ENCODE measurements at places on chromosomes 5 and 9.

DNA sequence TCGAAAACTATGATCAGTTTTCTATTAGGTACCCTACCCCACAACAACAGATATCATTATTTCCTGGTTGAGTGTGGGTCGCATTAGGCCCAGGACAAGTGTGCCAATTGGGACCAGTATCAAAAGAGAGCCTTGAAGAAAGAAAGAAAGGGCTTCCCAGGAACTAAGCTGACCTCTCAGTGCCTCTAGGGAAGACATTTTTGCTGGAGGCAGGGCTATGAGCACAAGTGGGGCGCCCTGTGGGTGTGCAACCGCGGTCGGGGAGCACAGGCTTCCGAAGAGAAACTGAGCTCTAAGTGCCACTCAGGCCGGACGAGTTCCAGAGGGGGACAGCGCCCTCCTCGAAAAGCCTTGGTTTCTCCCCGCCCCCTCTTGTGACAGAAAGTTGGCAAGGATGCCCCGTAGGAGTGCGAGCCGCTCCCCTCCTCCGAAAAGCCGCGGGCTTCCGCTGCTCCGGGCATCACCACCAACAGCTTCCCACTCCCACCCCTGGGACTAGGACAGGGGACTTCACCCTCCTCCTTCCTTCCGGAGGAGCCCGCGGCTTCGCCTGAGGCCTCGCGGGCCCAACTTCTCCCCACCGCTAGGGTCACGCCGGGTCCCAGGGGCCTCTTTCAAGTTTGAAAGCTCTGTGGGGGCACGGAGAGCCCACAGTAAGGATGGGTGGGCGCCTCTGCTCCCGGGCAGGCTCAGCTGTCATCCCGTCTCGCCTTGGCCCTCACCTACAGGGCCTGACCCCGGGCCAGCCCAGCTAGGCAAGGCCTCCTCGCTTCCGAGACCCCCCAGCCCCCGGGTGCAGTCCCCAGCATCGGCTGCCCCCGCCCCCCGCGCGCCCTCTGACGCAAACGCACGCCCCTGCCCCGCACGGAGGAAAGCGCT, 2.0 kb downstream of the NR2F1-AS1 start:
- DNase-seq = no peak

GRCh38 chr9:100167915-100168654, 69.0 kb downstream of the INVS start:
- no peak for DNase-seq

DNA sequence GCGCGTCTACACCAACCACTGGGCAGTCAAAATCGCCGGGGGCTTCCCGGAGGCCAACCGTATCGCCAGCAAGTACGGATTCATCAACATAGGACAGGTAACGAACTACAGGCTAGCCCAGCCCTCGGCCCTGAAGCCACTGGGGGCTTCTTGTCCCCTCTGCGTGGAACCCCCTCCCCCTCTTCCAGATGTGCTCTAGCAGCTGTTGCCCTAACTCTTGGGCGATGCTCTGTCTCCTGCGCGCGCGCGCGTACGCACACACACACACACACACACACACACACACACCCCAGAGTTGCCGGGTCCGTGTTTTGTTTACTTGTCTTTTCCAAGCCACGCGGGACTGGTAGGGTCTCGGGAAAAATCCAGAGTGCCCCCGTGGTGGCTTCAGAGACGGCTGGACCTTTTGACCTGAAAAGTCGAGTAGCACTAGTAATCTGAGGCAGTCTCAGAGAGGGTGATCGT, 836 bp downstream of the PCSK5 start:
- no peak for DNase-seq

- DNase-seq = no peak
Measured at GRCh38 chr9:34426347-34427074, 31.9 kb downstream of the FAM219A start.

DNA sequence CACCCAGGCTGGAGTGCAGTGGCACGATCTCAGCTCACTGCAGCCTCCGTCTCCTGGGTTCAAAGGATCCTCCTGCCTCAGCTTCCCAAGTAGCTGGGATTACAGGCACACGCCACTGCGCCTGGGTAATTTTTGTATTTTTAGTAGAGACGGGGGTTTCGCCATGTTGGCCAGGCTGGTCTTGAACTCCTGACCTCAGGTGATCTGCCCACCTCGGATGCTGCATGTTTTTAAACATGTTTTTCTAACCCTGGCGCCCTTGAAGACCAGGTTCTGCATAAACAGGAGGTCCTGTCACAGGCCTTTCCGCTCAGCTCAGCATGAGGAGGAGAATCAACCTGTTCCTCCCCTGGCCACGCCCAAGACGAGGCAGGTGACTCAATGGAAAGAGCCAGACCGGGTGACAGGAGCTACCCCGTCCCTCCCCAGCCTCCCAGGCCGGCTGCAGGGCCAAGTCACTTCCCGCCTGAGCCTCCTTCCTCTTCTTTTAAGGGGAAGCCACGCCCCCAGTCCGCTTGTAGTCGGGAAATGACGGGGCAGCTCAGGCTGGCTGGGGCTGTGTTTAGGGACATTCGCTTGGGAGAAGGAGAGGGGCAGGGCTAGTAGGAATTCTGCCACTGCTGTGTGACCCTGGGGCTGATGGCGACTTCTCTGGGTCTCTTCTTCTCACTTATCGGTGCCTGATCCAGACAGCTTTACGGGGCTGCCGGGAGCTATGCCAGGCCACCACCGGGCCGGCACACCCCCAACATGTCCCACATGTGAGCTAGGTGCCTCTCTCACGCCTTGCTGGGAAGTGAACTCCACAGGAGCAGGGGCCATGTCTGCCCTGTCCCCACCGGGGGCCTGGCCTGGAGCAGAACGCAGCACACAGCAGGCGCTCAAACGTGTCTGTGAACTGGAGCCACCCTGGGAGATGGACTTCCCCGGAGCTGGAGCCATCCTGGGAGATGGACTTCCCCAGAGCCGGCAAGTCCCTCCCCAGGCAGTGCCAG, 6.1 kb downstream of the NOTCH1 start:
- DNase-seq = no peak

- DNase-seq = no peak
Measured at GRCh38 chr5:180598797-180599589, 7.7 kb upstream of the SCGB3A1 start.

GRCh38 chr5:156800929-156801328, 49.2 kb upstream of the PPP1R2B start:
- no peak for DNase-seq

GRCh38 chr9:18492612-18493011, 18.7 kb downstream of the ADAMTSL1 start:
- DNase-seq = no peak

- DNase-seq = no peak
Measured at GRCh38 chr5:95727764-95728191, 3.4 kb upstream of the RHOBTB3 start.

- DNase-seq = no peak
Measured at GRCh38 chr5:96125231-96125891, 163.7 kb upstream of the ELL2 start.

GRCh38 chr5:124740991-124741583, 5.4 kb downstream of the ZNF608 start:
- DNase-seq = no peak

DNA sequence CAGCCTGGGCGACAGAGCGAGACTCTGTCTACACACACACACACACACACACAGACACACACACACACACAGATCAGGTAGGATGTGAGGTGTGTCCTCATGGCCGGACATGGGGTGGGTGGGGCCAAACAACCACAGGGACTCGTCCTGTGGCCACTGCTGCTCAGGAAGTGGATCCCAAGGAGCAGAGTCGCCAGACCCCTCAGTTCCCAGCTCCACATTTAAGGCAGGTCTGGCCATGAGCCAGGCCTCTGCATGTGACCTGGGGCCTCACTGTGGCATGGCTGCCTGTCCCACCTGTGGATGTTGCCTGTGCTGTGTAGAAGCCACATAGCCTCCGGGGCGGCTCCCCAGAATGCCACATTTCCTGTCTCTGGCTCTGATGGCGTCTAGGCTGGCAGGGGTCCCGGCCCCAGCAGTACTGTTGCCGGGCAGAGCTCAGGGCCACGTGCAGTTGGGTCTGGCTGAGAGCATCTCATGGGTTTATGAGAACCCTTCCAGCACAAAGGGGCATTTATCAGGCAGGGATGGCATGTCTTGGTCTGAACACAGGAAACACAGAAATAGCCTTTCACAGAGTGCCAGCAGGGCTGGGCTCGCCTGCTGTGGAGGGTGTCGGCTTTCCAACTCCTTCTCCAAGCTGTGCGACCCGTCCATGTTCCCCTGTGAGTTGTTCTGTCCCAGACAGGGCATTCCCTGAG, 9.9 kb upstream of the NINJ1 start:
- DNase-seq = no peak

DNA sequence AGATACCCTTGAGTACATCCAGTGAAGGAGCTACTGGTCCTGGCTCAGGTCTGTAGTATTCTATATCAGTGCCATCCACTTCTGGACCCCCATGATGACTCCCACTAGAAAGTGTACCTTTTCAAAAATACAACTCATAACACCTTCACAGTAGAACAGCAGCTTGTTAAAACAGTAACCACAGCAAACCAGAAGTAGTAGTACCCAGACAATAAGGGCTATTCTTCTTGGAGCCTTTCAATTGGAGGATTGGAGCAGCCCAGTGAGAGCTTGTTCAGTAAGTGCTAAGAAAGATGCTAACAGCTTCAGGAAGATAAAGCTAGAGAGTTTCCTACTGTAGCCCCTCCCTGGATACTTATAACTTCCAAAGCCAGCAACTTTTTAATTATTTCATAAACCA, 10.1 kb downstream of the ARL14EPL start:
- no peak for DNase-seq

DNA sequence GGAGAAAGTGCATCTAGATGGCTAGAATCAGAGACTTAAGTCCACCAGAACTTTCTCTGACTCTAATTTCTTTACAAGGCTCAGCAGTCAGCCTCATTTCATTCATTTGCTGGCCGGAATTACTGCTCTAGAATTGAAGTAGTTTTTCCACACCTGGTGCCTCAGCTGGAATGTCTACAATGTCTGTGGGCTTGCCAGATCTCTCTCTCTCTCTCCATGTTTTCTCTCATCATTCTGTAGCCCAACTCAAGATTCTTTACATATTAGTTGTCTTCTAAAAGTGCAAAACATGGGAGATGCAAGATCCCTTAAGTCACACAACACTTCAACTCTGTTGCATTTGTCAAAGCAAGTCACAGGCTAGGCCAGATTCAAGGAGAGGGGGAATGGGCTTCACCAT, 103.9 kb upstream of the TAF11L2 start:
- no peak for DNase-seq

DNA sequence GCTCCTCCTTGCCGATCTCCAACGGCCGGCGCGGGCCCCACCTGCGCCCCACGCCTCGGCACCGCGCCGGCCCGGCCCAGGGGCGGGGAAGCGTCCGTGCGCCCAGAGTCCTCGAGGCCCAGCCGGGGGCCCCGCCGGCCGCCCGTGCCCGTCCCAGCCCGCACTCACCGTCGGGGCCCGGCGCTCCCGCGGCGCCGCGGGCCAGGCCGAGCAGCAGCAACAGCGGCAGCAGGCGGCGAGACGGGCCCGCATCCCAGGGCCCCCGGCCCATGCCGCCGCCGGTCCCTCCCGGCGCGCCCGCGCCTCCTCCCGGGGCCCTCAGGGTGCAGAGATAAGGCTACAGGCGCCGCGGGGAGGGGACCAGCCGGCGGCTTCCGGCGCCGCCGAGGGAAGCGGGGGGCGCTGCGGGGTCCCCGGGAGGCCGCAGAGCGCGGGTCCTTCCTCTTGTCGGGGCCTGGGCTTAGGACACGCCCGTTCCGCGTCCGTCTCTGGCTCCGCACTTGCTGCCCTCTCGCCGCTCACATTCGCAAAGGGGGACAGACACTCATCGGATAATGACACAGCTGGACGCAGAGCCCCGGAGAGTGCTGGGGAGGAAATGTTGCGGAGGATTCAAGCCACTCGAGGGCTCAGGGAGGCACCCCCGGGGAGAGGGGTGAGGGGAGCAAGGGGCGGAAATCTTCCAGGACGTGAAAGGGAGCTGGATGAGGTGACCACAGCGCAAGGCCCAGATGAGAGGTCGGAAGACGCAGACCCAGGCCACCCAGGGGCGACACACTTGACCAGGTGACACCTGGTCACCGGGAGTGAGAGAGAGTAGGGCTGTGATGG, at the start of gene SUSD1:
Gene SUSD1 (minus strand): TSS at position 333 of the 831 bp plus-strand sequence. CDS start 62 bp downstream, at position 271.
- DNase-seq = no peak

DNA sequence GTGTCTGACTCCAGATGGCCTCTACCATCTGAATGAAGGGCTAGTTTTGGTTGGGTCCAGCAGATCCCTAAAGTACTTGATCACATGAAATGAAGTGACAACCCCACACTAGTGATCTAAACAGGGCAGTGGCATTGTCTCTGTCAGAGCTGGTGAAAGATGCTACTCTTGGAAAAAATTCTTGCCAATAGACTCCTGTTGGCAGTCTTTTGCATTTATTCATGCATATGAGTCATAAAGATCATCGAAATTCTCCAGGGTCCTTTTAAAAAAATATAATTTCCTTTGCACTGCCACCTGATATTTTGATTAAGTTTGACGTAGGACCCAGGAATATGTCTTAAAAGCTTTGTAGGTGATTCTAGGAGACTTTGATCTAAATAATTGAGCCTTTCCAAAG, 135.1 kb upstream of the ELL2 start:
- no peak for DNase-seq

- DNase-seq = no peak
Measured at GRCh38 chr9:13716601-13717321, 437.3 kb upstream of the MPDZ start.

- DNase-seq = no peak
Measured at GRCh38 chr9:131804826-131805225, 65.0 kb upstream of the RAPGEF1 start.

DNA sequence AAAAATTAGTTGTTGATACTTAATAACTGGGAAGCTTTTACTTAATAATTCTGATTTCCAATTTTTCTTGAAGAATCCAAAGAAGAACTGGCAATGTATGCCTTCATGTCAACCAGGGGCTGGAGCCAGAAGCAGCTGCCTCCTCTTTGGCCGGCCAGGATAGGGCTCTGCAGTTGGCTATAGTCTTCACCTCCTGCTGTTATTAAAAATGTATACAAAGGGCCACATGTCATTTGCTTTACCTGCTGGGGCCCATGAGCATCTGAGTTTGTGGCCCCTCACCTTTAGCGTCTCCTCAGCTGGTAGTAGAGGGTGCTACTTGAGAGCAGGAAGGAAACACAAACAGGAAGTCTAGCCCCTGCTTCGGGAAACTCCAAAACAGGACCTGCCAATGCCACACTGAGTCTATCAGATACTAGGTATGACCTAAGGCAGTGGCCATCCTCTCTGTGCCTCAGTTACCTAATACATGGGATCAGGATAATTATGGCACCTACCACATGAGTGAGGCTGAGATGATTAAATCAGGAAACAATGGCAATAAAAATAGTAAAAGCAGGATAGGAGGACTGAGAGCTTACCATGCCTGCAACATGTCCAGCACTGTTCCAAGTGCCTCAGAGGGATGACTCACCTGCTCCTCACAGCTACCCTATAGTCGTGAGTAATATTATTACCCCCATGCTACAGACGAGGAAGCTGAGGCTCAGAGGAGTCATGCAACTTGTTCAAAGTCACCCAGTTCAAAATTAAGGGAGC, 21.3 kb downstream of the CCDC69 start:
- DNase-seq = no peak

GRCh38 chr5:78543292-78543691, 105.3 kb downstream of the LHFPL2 start:
- no peak for DNase-seq
